ENCODE measurements at places on chromosomes 13 and 19.

DNA sequence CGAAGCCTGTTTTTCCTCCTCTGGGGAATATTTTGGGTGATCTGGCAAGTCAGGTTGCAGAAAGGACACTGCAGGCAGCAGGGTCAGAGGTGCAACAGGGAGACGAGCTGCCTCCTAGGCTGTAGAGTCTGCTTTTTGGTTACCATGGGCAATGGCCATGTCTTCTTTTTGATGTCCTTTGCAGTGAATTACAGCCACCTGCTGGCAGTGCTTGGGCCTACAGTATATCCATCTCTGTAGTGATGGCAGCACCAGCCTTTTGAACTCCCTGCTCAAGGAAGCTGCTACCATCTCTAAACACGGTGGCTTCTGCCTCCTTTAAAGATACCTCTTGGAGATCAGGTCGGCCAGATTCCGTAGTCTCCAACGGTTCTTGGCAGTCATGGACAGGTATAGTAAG is 73.9 kb downstream of the WTIP start:
- DNase-seq = no peak

DNA sequence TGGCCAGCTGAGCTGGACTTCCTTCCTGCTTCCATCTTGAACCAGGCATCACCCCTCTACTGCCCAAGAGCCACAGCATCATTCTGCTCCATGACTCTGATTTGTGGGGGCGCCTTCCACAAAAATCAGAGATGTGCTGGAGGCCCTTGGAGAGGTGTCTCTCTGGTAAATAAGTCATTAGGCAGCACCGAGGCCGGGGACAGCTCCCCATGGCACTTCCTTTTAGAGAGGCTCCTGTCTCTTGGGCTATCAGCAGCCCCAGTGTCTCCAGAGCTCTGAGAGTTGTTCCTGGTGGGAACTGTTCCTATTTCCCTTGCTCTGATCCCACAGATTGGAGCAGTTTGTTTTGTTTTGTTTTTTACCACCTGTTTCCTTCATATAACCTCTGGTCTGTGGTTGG is 19.9 kb downstream of the NWD1 start:
- no peak for DNase-seq

- no peak for DNase-seq
These were observed 1.8 kb upstream of the ONECUT3 start for GRCh38 chr19:1751367-1752008.

- no peak for DNase-seq
These were observed 16.2 kb downstream of the LACC1 start for GRCh38 chr13:43895940-43896339.

DNA sequence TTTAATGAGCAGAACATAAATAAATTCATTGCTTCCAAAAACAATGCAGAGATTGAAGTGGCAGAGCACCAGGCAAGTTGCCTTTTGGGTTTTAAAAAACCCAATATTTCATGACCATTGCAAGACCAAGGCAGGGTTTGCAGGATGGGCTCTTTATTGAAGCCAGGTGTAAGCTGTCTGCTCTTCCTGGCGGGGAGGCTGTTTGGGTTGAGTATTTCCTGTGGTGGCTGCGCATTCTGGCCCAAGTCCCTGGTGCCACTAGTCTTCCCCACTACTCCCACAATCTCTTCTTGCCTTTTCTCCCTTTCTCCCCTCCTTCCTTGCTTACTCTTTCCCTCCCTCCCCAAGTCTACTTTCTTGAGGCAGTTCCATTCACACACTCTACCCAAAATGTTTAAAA is 116.4 kb downstream of the AKAP11 start:
- no peak for DNase-seq

DNA sequence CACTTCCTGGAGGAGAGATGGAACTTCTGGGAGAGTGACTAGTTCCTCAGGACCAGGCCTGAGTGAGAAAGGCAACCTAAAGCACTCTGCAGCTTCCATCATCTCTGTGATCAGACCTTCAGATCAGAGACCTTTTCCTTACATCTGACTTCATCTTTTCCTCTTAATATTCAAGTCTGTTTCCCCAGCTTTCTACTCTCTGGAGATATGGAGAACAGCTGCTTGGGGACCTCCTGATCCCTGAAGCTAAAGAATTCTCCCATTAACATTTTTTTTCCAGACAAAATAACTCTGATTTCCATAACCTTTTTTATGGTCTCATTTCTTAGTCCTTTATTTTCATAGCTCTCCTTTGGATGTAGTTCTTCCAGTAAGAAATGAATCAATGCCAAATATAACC is 133.4 kb upstream of the FNDC3A start:
- no peak for DNase-seq

DNA sequence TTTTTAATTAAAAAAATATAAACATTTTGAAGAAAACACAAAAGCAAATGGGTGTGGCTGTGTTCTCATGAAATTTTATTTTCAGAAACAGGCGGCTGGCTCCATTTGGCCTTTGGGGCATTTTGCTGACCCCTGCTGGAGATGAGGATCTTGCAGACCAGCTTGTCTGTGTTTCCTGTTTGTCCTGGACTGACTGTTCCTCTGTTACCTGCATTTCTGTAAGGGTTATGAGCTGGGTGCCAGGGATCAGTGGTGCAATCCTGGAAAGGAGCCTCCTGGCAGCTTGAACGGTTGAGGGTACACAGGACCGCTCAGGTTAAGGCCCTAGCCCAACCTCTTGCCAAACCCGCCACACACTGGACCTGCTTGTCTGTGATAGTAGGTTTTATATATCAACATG is 49.9 kb downstream of the ZNF787 start:
- no peak for DNase-seq

DNA sequence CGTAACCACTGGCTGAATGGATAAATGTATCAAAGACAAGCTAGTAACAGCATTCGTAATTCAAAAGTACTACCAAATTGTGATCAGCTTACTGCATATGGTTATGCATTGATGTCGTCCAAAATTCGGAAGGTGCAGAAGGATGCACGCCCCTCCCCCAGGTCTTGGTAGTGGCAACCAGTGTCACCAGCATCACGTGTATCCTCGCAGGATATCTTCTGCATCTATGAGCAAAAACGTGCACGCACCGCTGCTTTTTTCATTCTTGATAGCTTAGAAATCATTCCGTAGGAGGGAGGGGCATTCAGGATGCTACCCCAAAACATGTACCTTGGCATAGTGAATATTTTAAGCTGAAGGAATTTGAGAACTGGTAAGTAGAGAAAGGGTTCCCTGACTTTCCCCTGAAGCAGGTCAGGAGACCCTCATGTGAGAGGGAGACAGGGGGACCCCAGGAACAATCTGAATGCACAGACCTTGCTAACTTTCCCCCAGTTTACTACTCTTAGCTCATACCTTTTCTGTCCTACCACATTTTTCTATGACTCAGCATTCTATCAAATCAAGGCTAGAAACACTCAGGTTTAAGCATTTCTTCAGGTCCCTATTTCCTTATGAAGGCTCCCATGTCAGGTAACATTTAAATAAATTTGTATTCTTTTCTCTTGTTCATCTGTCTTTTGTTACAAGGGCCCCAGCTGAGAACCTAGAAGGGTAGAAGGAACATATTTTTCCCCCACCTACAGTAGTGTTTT is 61.2 kb upstream of the TM9SF2 start:
- no peak for DNase-seq

Data from neural crest cell (in vitro differentiated cells).